ENCODE measurements at places on chromosomes 6 and 20.

- DNase-seq = no peak
These were observed 48.6 kb upstream of the NAA20 start for GRCh38 chr20:19968466-19969073.

GRCh38 chr20:5657190-5657875, 92.9 kb upstream of the SHLD1 start:
- no peak for DNase-seq

DNA sequence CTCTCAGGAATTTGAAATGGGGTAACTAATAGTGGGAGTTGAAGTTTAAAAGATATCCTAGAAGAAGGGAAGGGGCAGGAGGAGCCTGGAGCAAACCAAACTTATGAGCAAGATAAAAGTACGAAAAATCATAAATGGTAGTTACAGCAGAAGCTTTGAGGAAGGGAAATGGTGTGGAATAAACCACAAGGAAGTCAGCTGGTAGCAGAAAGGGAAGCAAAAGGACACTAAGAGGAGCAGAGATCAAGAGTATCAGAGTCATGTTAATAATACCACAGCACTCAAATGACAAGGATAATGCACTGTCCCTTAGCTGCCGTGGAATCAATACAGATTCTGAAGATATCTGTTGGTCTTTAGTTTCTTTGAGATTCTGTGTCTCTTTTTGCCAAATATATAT, 44.9 kb upstream of the CCDC28A start:
- no peak for DNase-seq

GRCh38 chr6:108633436-108633835, 72.7 kb downstream of the FOXO3 start:
- DNase-seq = no peak

DNA sequence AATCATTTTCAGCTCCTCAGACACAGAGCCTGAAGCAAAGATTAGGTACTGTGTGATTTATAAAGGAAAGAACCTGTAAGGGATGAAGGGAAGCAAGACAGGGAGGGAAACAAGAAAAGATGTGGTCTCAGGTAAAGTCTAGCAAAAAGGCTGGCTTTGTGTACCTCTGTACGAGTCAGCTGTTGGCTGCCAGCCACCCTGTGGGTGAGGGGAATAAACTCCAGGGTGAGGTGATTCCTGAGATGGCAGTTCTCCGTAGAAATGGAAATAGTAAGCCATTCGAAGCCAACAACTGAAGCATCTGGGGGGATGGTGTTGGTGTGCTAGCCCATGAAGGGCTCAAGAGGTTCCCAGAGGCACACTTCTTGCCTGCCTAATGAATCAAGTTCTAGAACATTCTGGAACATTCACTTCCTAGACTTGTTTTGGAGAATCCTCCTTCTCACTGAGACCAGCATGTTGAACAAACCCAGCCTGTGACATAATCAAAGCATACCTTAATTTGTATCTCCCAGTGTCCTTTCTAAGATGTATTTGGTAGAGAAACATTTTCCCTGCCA, 10.6 kb upstream of the TTPAL start:
- DNase-seq = no peak

DNA sequence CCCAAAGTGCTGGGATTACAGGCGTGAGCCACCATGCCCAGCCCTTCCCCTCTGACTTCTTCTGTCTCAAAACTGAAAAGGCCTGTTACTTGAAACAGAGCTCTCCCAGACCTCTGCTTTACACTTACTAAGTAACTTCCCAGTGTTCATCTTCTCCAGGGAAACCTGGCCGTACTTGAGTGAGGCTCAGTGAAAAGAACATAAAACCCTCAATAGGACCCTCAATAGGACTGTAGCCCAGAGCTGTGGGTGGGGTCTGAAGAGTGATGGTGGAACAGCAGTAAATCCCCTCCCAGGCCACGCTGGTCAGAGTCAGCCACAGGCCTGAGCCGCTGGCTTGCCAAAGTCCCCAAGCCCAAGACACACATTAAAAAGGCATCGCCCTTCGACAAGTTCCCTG, 145.4 kb downstream of the NFATC2 start:
- no peak for DNase-seq

- DNase-seq = no peak
These were observed 120.6 kb upstream of the AGPAT4 start for GRCh38 chr6:161394437-161394836.

DNA sequence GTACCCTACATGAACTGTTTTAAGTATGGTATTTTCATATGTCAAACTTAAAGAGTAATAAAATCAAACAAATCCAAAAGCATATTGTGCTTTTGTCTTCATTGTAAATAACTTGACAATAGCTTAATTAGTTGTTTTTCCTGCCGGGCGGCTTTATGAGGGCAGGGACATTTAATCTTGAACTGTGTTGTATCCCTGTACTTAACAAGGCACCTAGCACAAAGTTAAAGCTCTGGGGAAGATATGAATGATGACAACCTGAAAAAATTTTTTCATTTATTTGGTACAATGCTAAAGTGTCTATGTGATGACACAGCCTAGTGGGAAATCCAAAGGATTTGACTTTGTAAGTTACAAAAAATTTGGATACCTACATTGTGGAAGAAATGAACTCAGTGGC, 502 bp upstream of the HACE1 start:
- DNase-seq = no peak

DNA sequence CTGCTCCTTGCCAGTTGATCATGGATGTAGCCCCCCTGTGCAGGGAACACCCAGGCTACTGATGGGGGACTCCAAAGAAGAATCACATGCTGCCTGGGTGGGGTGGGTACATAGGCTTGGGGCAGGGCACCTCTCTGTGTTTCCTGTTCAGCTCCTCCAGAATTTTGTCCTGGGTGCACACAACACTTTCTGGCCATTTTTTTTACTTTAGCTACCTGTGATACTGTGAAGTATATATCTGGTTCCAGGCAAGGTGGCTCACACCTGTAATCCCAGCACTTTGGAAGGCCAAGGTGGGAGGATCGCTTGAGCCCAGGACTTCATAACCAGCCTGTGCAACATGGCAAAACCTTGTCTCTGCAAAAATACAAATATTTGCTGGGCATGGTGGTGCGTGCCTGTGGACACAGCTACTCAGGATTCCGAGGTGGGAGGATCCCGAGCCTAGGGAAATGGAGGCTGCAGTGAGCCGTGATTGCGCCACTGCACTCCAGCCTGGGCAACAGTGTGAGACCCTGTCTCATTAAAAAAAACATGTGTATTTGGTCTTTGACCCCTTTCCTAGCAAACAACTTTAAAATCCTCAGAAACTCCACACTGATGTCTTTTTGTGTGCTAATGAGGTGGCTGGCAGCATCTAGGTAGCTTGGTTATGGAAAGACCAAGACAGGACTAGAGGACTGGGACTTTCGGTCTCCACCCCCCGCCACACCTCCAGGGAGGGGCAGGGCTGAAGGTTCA, 14.1 kb downstream of the SLC4A11 start:
- DNase-seq = no peak

- no peak for DNase-seq
These were observed 375.7 kb upstream of the MARCKS start for GRCh38 chr6:113481458-113481857.

Measured in SHP77 treated with DMSO at 0.1 percent for 48 hours (cell line).